ENCODE measurements at places on chromosomes 6 and 20.

GRCh38 chr6:152532556-152533422 is 104.4 kb downstream of the SYNE1 start:
- no peak for DNase-seq

GRCh38 chr20:62222266-62222850 is 2.3 kb upstream of the HRH3 start:
- DNase-seq: no peak

GRCh38 chr20:57256908-57257307 is 9.5 kb downstream of the BMP7 start:
- no peak for DNase-seq

GRCh38 chr6:105994591-105995390 is 91.3 kb upstream of the PRDM1 start:
- peak; percentile 60 for DNase-seq

DNA sequence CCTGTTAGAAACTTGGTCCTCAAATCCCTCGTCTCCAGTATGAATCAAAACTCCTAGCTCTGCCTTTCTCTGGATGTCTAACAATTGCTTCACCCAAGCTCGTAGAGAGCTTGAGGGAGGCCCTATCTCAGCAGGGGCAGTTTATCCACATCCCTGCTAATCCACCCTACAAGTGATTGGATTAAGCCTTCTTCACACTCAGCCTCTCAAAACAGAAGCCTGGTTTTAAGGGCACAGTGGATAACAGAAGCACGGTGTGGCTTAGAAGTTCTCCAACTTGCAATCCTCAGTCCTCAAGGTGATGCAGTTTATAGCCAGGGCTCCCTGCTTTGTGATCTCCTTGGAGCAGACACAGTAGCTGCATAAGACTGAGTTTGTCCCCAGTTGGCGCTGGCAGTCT is 383.9 kb downstream of the KIF16B start:
- no peak for DNase-seq

GRCh38 chr20:50554694-50555579 is 44.8 kb downstream of the PTPN1 start:
- no peak for DNase-seq

DNA sequence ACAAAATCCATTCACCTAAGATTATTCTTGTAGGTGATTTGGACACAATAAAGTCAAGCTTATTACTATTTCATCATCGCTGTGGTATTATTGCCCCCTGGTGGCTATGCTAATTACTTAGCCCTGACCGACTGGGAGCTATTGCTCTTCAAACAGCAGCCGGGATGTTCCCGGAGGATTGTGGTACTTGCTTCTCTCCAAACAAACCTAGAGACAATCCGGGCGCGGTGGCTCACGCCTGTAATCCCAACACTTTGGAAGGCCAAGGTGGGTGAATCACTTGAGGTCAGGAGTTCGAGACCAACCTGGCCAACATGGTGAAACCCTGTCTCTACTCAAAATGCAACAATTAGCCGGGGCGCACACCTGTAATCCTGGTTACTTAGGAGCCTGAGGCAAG is 15.4 kb upstream of the STMND1 start:
- DNase-seq: peak; percentile 69

GRCh38 chr6:134345789-134346188 is 27.9 kb upstream of the SGK1 start:
- DNase-seq: no peak

DNA sequence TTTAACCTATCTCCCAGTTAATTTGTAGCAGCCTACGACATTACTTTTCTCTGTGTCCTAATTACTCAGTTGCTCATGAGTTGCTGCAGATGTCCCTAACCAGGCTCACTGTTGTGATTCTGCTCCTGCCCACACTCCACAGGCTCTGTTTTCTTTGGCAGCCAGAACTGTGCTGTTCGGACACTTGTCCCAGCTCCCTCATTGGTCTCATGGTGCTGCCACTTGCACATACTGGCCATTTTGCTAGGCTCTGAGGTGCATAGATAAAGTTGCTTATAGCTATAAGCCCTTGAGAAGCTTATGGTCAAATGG is 55.0 kb downstream of the NOX3 start:
- DNase-seq: no peak

GRCh38 chr6:78231002-78231401 is 578.2 kb downstream of the MEI4 start:
- DNase-seq: no peak

DNA sequence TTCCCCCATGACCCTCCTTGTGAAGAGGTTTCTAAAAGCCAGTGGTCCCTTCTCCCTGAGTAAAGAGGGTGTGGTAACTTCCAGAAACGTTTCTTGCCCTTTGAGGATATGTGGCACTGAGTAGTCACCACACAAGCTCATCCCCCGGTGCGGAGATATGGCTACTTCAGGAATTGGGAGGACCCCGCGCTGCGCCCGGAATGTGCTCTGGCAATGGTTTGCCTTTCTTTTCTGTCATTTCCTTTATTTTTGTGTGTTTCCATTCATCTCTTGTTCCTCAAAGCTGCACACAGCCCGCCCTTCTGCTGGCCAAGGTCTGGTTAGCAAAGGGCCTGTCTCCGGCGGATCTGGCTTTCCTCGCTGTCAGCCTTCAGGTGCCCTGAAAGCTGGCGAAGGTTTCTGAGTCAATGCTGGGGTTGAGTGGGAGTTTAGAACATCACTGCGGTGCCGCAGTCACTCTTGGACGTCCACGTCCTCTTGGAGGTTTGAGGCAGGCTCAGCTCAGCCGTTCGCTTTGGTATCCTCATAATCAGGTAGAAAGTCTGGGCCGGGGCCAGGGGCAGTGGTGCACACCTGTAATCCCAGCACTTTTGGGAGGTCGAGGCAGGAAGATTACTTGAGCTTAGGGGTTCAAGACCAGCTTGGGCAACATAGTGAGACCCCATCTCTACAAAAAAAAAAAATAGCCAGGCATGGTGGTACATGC is 67.2 kb downstream of the TCP11 start:
- no peak for DNase-seq

DNA sequence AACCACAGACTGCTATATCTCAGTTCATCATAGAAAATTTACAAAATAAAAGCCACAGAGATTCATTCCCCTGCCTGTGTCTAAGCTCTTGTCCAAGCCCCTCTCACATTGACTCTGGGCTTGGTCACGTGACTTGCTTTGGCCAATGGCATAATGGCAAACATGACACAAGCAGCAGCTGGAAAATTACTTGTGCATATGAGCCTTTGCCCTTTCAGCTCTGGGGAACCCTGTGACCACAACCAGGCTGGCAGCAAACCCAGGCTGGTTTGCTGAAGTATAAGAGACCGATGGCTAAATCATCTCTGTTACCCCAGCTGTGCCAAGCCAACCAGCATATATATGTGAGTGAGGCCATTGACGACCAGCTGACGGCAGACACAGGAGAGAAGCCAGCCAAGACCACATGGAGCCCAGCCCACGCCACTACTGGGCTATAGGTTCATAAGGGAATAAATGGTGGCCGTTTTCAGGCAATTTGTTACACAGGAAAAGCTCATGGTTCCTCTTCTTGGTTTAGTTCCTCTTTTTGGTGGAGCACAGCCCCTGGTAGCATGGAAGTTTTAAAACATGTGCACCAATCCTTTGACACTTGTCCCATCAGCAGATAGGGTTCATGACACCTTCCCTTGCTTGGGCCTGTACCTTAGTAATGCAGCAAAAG is 31.8 kb upstream of the RSPO4 start:
- DNase-seq: no peak

DNA sequence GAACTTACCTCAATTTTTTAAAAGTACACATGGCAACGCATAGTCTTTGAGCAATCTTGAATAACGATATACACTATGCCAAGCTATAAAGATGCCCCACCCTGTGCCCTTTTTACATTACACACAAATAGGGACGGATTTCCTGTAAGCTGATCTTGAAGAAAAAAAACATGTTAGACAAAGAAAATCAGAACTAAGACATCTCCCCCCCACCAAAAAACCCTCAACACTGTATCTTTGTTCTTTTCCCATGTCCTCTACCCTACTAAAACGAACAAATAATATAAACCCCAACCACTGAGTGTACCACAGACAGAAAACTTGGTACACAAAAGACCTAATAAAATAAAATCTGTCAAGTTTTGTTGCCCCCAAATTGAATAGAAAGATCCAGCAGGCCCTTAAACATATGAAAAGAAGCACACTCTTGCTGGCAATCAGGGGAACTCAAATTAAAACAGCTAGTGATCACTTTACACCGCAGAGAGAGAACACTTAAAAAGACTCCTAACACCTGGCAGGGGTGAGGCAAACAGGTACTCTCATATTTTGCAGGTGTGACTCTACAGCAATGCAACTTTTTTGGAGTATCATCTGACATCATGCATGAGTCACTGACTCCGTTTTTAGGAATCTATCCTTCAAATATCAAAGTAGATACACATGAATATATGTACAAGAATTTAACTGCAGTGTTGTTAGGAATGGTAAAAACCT is 29.6 kb downstream of the BACH2 start:
- DNase-seq: no peak

- no peak for DNase-seq
Measured at GRCh38 chr6:138349891-138350290, 27.8 kb upstream of the SMIM28 start.

GRCh38 chr20:11090751-11091150 is 417.0 kb upstream of the JAG1 start:
- no peak for DNase-seq

- no peak for DNase-seq
Measured at GRCh38 chr6:46116289-46116688, 13.5 kb upstream of the ENPP4 start.

GRCh38 chr6:13760307-13761304 is 49.0 kb upstream of the RANBP9 start:
- DNase-seq: no peak

DNA sequence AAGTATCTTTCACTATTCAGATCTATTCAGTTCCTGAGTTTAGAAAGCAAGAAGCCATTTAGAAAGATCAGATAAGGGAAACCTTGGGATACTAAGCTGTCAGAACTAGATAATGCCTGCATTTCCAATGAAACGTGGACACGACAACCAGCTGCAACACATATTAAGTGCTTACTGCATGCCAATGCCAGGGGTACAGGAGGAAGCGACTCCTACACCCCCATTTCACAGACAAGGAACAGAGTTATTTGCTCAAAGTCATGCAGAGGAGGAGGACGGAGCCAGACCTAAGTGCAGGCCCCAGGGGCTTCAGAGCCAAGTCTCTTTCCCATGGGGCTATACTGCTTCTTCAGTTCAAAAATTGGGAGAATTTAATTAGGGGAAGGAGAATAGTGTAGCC is 62.4 kb downstream of the PREX1 start:
- DNase-seq: no peak

GRCh38 chr6:151167034-151167433 is 72.7 kb upstream of the AKAP12 start:
- no peak for DNase-seq

DNA sequence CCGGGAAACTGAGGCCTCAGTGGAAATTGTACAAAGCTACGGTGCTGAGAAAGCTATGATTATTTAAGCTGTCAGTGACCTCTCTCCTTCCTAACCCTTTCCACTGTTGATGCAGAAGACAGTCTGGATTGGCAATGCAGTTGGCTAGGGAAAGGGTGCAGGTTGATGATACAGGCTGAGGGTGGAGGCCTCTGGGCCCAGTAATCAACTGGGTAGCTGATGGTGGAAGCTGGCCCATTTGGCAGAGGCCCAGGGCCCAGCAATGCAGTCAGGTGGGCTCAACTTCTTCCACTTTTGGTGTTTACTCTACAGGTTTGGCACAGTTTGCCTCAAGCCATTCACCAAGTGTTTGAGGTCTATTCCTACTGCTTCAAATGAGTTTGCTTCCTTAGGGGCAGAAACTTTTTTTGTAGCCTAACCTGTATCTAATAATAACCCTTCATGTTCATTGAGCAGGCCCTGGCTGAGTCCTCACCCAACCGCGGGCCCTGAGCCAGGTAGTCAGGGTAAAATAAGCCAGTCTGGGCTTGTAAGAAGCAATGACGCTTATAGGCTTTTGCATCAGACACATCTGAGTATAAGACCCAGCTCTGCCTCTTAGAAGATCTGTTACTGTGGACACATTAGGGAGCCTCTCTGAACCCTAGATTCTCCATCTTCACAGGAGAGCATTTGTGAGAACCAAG is 12.1 kb downstream of the BCL2L1 start:
- no peak for DNase-seq

- no peak for DNase-seq
Measured at GRCh38 chr6:122564230-122564629, 46.0 kb upstream of the PKIB start.

DNA sequence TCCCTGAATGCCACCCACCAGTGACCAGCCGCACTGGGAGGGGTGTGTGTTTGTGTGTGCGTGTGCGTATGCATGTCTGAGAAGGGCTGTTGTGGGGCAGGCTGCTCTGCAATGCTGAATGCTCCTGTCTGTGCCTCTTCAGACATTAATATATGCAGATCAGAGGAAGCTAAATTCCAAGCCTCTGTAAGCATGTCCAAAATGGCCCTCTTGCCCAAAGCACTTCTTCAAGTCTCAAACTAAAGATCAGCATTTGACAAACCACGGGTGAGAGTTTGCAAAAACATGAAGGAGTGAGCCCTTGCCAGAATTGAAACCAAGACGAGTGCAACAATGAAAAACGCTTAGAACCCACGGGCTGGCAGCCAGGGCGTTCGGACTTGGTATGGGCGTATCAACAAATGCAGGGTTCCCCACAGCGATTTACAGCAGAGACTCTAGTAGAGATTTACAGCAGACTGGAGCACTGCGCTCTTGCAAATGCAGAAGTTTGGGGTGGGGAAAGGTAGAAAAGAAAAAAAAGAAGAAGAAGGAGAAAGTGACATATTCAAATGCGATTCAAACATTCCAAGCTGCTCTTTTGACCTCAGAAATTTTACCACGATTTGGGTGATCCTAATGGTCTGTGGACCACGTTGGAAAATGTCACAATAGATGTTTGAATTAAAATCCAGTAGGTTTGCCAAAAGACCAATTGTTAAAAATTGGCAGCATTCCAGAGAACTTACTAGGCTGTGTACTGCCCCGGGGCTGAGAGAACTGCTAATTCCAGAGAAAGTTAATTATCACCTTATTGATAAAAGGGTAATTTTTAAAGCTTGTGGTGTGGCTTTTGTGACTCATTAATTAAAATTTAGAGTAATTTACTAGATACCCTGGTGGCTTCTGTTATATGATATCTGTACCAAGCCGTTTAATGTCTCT is 3.5 kb downstream of the SCML4 start:
- DNase-seq: no peak

GRCh38 chr6:25341203-25341552 is 62.0 kb downstream of the CARMIL1 start:
- no peak for DNase-seq

DNA sequence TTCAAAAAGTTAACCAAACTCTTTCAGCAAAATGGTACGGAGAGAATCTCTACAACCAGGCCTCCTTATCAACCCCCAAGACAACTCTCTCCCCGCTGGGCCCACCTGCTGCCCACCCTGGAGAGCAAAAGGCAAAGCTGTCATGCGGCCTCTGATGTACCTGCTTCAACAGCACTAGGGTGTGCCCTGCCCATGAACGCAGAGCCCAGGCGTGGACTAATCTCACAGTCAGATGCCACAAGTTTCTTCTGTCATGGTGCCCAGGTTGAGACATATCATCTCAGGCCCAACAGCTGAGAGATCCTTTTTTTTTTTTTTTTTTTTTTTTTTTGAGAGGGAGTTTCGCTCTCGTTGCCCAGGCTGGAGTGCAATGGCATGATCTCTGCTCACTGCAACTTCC is 26.3 kb downstream of the SLC2A4RG start:
- no peak for DNase-seq

GRCh38 chr20:3697588-3698305 is 14.7 kb downstream of the SIGLEC1 start:
- DNase-seq: no peak

- no peak for DNase-seq
Measured at GRCh38 chr6:150391890-150392289, 23.1 kb downstream of the IYD start.
